ENCODE measurements at places on chromosomes 16 and 17.

DNA sequence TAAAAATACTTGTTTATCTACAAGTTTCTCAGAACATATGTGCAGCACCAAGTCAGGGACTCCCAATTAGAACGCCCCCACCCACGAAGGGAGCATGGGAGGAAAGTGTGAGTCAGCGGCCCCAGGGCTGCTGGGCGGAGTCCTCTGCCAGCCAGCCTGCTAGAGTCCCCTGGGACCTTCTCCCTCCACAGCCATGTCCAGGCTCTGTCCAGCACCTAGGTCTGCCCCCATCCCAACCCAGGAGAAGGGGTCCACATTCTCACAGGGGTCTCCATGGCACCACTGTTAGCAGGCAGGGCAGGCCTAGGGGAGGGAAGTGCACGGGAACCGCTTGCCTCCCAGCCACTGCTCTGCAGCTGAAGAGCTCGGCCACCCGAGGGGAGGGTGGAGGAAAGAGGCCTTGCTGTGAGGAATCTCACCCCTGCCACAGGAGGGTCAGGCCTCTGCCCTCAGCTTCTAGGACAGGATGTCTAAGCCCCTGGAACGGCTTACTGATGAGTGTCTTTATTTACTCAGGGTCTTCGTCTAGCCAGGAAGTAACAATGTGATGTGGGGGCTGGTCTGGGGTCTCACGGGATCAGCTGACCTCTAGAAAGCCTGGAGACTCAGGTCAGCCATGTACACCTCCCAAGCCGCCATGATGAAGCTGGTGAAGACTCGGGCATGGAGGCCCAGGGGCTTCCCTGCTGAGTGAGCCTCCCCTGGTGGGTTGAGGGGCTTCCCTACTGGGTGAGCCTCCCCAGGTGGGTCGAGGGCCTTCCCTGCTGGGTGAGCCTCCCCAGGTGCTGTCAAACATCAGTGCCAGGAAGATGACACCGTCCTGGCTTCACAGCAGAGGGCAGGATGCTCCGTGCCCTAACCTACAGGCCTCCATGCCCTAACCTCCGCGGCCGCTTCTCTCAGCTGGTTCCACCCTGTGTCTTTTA, 190.3 kb downstream of the RBFOX3 start:
- no peak for DNase-seq

DNA sequence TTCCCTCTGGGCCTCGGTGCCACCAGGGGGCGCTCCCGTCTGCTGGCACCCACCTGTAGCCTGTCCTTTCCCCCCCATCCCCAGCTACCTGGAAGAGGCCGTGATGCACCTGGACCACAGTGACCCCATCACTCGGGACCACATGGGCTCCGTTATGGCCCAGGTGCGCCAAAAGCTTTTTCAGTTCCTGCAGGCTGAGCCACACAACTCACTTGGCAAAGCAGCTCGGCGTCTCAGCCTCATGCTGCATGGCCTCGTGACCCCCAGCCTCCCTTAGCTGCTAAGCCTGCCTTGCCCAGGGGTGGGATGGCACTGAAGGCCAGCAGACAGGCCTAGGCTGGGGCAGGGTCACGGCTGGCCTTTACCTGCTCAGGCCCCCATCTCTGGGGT, 818 bp upstream of the NRN1L start:
- no peak for DNase-seq

DNA sequence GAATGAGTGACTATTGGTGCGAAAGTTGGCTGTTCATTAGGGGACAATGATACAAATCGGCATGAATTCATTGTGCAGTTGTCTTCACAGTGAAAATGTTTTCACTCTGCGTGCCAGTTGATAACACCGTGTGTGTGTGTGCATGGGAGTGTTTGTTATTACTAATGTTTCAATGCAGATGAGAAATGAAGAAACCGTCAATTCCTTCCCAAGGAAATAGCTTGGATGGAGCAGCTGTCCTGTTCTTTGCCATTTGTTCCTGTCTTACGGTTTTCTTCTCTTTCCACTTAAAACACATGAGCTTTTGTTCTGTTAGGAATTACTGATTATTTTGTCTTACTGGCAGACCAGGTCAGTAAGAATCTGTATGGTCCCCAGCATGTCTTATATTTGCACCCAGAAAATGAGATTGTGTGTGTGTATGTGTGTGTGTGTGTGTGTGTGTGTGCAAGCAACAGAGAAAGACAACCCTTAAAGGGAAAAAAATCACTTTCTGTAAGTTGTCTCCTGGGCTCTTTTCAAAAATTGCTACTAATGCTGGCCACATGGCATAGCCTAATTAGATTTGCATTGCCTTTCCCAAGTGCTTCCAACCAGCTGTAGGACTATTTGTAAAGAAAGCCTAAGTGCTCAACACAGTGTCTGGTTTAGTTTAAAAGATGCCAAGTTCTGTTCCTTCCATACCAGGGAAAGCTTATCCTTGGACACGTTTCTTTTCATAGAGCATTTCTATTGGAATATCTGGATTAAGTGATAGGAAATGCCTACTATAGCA, 23.8 kb downstream of the SHISA9 start:
- no peak for DNase-seq

- peak; percentile 57 for DNase-seq
Measured at GRCh38 chr17:48179071-48179945, 71.7 kb downstream of the SNX11 start.

- DNase-seq, result peak; percentile 58
Measured at GRCh38 chr16:46715769-46716305, 26.4 kb downstream of the ORC6 start.

DNA sequence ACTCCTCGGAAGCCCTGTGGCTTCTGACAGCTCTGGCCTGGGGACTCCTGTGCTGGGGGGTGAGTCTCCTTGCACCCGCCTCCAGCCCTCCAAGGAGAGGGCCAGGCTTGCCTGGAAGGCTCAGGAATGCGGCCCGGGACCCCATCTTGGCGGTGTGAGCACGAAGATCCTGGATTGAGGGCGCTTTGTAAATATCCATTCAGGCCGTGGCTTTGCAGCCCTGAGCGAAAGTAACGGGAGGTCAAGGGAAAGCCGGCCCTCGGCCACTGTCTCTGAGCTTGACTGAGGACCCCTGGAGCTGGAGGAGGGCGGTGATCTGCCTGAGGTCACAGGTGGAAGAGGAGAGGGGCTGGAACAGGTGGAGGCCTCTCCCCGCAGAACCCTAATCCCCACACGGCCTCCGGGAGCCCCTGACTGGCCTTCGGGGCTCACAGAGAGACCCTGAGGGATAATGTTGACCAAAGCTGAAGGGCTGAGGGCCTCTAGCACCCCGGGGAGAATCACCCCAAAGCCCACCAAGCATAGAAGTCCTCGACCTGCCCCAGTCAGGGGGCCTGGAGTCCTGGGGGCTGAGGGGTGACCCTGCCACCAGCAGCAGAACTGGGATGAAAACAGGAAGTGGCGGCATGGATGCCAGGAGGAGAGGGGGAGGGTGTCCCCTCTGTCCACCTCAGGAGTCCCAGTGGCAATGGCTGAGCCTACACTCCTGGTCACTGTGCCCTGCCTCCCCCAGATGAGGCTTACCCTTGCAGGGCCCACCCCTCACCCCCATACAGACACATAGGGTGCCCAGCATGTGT, 8.3 kb upstream of the RASD1 start:
- DNase-seq, result no peak

DNA sequence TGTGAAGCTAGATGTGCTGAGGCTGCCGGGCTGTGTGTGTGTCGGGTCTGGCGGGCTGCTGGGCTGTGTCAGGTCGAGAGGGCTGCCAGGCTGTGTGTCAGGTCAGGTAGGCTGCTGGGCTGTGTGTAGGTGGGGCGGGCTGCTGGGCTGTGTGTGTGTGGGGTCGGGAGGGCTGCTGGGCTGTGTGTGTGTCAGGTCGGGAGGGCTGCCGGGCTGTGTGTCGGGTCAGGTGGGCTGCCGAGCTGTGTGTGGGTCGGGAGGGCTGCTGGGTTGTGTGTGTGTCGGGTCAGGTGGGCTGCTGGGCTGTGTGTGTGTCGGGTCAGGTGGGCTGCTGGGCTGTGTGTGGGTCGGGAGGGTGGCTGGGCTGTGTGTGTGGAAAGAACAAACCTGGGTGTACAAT, 8.6 kb downstream of the WDR45B start:
- DNase-seq, result no peak

DNA sequence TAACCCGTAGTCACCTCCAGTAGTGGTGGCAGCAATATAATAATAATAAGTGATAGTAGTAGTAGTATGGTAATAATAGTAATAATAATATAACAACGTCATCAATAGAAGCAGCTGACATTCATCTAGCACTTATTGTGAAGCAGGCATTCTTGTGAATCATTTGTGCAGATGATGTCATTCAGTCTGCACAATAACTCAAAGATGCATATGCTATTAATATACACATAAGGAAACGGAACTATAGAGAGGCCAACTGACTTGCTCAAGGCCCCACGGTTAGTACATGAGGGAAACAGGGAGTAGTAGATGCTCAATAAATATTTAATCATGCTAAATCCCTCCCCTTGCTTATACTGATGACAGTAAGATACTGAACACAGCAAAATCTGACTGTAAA, 35.4 kb upstream of the GAN start:
- no peak for DNase-seq

DNA sequence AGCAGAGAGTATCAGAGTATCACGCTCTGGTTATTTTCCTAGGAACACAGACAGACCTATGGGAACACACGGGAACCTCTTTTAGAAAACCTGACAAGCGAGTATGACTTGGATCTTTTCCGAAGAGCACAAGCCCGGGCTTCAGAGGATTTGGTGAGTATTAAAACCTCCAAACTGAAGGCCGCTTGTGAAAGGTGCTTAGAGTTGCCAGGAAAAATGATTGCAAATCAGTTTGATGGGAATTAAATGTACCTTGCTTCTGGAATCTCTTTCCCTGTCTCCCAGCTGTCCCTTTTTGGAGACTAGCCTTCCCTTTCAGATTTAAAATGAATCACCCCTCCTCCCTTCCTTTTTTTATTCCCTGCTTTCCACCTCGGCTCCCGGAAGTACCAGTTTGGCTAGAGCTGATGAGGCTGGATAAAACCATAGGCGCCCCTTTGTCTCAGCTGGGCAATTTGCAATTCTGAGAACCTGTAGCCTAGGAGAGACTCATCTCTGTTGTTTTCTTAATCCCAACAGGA, 27.3 kb downstream of the KAT7 start:
- no peak for DNase-seq

GRCh38 chr17:45311760-45312476, 4.9 kb downstream of the MAP3K14 start:
- no peak for DNase-seq

GRCh38 chr17:77881545-77881944, 77.0 kb upstream of the TNRC6C start:
- DNase-seq, result peak; percentile 58

DNA sequence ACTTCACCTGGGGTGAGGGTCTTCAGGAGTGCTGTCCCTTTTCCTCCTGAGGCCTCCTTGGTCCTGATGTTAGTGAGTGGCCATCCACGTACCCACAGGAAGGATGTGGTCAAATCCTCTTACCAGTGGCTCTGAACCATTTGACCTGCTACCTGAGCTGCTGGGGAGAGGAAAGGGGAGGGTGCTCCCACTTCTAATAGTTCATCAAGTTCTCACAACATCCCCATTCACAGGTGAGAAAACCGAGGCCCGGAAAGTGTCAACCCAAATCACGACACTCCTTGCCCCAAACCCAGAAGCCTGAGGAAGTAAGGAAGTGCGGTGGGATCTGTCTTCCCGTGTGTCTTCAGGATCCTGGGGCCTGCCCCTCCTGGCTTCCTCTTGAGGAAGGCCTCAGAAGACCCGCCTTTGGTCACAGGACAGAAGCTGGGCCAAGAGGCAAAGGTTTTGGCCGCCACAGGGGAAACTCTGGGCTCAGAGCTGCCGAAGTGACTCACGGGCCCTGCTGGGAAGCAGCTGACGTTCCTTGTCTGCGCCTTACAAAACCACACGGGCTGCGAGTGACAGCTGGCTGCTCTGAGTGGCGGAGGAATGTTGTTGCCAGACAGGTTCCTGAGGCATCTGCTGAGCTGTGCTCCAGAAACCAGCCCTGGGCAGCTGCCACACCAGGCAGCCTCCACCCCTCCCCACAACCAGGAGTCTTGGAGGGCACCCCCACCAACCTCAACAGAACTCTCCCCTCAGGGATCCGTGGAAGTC, 13.9 kb upstream of the KIFC3 start:
- DNase-seq, result peak; percentile 90

GRCh38 chr16:87963400-87963799, 12.2 kb downstream of the BANP start:
- DNase-seq, result peak; percentile 69

DNA sequence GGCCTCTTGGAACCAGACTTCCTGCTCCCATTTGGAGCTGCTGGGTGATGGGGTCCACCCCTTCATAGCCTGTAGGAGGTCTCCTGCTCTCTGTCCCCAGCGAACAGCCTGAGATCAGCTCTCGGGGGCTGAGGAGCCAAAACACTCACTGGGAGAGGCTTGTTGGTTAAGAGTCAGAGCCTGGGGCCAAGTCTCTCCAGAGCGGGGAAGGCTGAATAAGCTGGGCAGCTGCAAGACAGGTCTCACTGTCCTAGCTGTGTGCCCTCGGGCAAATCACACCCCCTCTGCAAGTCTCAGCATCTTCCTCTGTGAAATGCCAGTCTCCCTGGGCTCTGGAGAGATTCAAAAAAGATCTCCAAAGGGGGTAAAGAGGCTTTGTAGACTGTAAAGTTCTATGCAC, 174.6 kb downstream of the WSCD1 start:
- no peak for DNase-seq

DNA sequence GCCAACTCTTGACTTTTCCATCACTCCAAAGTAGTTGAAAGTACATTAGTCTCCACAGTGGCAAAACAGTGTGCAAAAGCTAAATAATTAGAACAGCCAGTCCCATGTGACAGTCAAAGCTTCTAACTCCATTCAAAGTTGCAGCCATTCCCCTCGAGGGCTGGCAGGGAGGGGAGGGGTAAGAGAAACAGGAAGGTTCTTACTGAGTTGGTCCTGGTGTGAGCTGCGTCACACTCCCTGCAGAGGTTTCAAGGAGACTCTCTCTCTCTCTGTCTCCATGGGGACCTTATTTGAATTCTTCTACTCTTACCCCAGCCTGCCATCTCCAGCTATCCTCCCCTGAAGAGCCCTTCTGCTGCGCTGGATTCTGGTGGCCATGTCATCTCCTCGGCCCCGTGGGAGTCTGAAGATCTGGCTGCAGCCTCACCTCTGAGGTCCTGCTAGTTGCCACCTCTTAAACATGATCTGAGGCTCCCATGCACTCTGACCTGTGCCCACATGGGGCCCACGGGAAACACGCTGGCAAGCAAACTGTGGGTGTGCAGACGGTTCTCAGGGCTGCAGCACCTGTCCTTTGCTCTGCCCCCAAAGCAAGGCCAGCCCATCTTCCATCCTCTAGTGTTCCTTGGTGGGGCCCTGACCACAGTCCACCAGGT, 23.3 kb upstream of the STH start:
- no peak for DNase-seq

GRCh38 chr17:3008336-3009288, 54.8 kb downstream of the OR1D5 start:
- DNase-seq, result no peak

GRCh38 chr17:44977814-44978550, 9.9 kb upstream of the C1QL1 start:
- DNase-seq, result no peak

- DNase-seq, result peak; percentile 88
Measured at GRCh38 chr16:8567355-8568230, 22.7 kb downstream of the TMEM114 start.

GRCh38 chr16:1159325-1159972, 6.5 kb downstream of the CACNA1H start:
- no peak for DNase-seq
